ENCODE measurements at places on chromosomes 3 and 15. TPM values are rescaled to one million over a fixed set of nuclear protein-coding genes. Genes with fewer than 3 reads are reported as not detected.

- no peak overlapping the region for H3K27ac ChIP-seq
- DNase-seq, result no peak
- H3K27me3 ChIP-seq, result no peaks in the 10 kb centered on the region
- peaks cover 6% of the 10 kb centered on the region for H3K4me1 ChIP-seq
Observed at GRCh38 chr3:143328451-143328850, 208.9 kb downstream of the CHST2 start.

DNA sequence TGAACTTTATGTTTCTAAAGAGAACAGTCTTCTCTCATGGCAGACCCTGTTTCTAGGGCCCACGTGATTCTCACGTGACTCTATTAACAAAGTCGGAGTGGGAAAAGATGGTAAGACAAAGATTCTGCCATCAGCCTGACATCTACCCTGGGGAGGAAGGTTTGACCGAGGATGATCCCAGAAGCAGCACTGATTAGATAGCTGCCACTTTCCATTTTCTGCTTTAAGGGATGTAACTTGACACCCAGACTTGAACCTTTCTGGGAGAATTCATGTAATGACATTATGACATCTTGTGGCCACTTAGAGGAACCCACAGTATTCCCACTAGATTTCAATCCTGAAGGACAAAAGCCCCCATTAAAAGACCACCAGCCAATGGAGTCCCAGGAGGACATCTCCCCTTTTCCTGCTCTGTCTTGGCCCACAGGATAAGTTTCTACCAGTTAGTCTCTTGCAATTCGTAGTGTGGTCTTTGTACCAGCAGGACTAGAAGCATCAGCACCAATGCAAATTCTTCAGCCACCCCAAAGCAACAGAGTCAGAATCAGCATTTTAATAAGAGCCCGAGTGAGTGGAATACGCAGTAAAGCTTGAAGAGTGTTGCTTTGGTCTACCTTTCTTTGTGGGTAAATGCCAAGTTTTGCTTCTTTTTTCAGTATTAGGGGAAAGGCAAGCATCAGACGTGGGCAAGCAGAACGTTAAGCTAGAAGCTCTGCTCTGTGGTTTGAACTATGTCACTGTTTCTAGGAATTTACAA, 480.5 kb upstream of the PROK2 start:
- no peak for DNase-seq
- H3K36me3 ChIP-seq, result no peaks in the 10 kb centered on the region
- H3K4me1 ChIP-seq, result peaks cover 13% of the 10 kb centered on the region
- H3K4me3 ChIP-seq, result no peak overlapping the region
- no peaks in the 10 kb centered on the region for H3K27me3 ChIP-seq

GRCh38 chr3:194327218-194328052, 23.7 kb downstream of the CPN2 start:
- no peak overlapping the region for H3K4me3 ChIP-seq
- H3K36me3 ChIP-seq, result no peaks in the 10 kb centered on the region
- H3K27ac ChIP-seq, result no peak overlapping the region
- peaks cover 6% of the 10 kb centered on the region for H3K4me1 ChIP-seq
- peaks cover 2% of the 10 kb centered on the region for H3K27me3 ChIP-seq

SMAD6 gene
- 167 TPM for total RNA-seq

DNA sequence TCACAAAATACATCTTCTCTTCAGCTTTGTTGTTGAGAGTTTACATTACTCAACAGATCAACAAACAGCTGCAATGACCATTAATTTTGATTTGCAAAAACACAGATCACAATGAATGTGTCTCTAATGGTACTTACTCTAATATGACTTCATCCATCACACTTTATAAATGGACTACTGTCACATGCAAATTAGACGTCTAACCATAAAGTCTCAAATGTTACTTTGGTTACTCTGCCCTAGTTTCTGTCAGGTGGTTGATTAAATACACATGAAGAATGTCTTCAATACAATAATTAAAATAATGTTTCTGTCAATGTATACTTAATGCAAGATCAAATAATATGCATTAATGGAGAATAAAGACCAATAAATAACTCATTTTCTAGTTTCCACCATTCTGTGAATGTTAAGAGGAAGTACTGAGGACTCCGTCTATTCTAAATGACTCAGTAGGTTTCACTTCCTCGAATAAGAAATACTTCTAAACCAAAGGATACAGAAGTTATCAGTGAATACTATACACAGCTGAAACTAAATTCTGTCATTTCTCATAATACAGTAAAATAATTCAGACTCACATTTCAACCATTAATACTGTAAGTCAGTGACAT, 145.8 kb downstream of the CBLB start:
- H3K4me1 ChIP-seq, result no peaks in the 10 kb centered on the region
- H3K36me3 ChIP-seq, result peaks cover 22% of the 10 kb centered on the region
- no peak overlapping the region for H3K27ac ChIP-seq
- no peaks in the 10 kb centered on the region for H3K27me3 ChIP-seq
- no peak overlapping the region for H3K4me3 ChIP-seq
- no peak for DNase-seq

ST6GAL1 gene
- 116 TPM for total RNA-seq

MYLK gene
- 248 TPM for total RNA-seq

GRCh38 chr3:155745795-155746550, 1.1 kb upstream of the PLCH1 start:
- H3K36me3 ChIP-seq, result no peaks in the 10 kb centered on the region
- peaks cover 38% of the 10 kb centered on the region for H3K27me3 ChIP-seq

RTP1 gene
- not detected for total RNA-seq

- H3K4me1 ChIP-seq, result peaks cover 34% of the 10 kb centered on the region
- H3K4me3 ChIP-seq, result no peak overlapping the region
- H3K27me3 ChIP-seq, result no peaks in the 10 kb centered on the region
- peak; percentile 85 for DNase-seq
- H3K36me3 ChIP-seq, result peaks cover 57% of the 10 kb centered on the region
- peak overlapping the region; percentile 72 for H3K27ac ChIP-seq
Observed at GRCh38 chr3:141441381-141442364, 45.2 kb upstream of the RASA2 start.

DNA sequence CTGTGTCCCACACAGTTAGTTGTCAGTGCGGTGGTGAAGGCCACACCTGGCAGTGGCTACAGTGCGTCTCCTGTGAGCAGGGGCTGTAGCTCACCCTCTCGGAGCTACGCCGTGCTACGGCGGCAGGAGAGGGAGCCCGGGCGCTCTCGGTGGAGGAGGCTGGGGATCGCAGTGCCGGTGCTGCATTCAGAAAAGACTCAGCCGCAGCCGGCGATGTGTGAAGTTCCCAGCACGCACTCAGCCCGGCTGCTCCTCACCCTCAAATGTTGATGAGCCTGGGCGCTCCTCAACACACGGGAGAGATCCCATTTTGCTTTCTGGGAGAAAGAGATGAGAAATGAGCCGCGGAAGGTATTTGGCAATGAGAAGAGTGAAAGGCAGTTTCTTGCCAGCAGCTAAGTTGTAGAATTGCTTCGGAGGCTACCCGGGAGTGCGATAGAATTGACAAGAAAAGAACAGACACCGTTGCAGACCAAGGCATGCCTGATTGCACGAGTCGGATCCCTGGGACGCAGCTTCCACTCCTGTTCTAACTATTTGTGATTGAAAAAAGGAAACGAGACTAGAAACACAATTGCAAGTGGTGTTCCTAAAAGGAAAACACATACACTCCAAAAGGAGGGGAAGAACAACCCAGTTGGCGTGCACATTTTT, at the start of gene UNC13C:
UNC13C (plus strand) TSS at position 189 of the 654 bp plus-strand sequence. CDS start 34,463 bp downstream, outside the sequence.
- peak within 1 kb of the TSS; percentile 29 for H3K4me3 ChIP-seq
- peaks cover 10% of the 10 kb centered on the region for H3K27me3 ChIP-seq
- H3K27ac ChIP-seq, result no peak within 1 kb of the TSS
- peaks cover 4% of the 10 kb centered on the region for H3K4me1 ChIP-seq

DNA sequence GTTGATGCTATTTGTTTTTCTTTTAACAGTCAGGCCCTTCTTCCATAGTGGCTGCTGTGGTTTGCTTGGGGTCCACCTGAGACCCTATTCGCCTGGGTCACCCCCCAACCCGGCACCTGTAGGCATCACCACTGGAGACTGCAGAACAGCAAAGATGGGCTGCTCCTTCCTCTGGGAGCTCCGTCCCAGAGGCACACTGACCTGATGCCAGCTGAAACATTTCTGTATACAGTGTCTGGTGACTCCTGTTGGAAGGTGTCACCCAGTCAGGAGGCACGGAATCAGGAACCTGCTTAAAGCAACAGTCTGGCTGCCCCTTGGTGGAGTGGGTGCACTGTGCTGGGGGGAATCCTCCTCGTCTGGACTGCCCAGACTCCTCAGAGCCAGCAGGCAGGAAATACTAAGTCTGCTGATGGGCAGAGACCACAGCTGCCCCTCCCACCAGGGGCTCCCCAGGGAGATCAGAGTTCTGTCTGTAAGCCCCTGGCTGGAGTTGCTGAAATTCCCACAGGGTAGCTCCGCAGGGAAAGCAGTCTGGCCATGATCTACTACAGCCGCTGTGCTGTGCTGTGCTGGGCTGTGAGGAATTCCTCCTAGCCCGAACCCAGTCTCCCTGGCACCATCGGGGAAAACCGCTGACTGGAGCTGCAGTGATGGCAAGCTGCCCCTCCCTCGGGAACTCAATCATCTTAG, 248.2 kb downstream of the TBC1D5 start:
- no peak overlapping the region for H3K4me3 ChIP-seq
- DNase-seq, result peak; percentile 47
- H3K4me1 ChIP-seq, result no peaks in the 10 kb centered on the region

TLR9 gene
- total RNA-seq, result 0.87 TPM

DNA sequence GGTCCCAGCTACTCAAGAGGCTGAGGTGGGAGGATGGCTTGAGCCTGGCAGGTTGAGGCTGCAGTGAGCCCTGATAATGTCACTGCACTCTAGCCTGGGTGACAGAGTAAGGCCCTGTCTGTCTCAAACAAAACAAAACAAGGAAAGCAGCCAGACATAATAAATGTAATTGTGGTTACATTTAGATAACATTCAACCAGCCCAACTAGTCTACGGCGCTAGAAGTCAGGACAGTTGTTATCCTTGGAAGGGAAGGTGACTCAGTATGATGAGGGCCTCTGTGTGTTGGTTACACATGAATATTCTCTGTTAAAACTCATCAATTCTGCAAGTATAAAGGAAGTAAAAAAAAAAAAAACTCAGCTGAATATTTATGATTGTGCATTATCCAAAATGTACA, 27.0 kb upstream of the CSPG5 start:
- H3K27ac ChIP-seq, result no peak overlapping the region
- H3K27me3 ChIP-seq, result no peaks in the 10 kb centered on the region
- H3K4me1 ChIP-seq, result no peaks in the 10 kb centered on the region
- H3K4me3 ChIP-seq, result no peak overlapping the region
- DNase-seq, result no peak

DNA sequence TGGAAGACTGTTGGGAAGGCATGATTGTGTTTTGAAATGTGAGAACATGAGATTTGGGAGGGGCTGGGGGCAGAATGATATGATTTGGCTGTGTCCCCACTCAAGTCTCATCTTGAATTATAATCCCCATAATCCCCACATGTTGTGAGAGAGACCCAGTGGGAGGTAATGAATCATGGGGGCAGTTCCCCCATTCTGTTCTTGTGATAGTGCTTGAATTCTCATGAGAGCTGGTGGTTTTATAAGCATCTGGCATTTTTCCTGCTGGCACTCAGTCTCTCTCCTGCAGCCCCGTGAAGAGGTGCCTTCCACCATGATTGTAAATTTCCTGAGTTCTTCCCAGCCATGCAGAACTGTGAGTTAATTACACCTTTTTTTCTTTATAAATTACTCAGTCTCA, 430.5 kb downstream of the OTOL1 start:
- no peak overlapping the region for H3K27ac ChIP-seq
- DNase-seq, result no peak
- H3K4me1 ChIP-seq, result no peaks in the 10 kb centered on the region
- H3K36me3 ChIP-seq, result no peaks in the 10 kb centered on the region
- no peak overlapping the region for H3K4me3 ChIP-seq
